Smooth muscle cell of the brain vasculature (primary cell): ENCODE measurements at places on chromosomes 16 and 17.

DNA sequence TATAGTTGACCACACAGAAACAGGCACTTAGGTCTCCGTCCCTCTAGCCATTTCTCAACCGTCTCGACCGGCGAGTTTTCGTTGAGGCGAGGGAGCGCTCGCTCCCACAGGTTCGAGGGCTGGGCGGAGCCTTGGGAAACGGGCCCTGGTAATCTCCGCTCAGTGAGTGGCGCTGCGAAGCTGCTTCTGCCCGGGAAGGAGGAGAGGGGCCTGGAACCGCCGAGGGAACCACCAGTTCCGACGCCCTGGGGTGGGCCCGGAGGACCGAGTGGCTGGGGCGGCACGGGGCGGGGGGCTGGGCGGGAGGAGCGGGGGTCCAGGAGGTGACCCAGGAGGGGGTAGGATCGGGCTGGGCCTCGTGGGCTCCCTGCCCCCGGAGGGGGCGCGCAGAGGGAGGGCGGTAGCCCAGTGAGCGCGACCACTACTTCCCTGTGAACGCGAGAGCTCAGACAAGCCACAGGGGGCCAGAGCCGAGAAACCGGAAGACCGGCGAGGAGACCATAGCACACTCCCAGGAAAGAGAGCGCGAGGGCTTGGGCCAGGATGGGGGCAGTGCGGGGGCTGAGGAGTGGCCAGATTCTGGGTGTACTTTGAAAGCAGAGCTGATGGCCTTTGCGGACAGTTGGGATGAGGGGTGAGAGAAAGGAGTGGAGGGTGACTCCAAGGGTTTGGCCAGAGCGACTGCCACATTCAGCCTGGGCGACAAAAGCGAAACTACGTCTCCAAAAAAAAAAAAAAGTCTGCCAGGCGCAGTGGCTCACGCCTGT lies 29.9 kb upstream of the ARL4D start:
- peak; percentile 52 for DNase-seq

GRCh38 chr16:19138601-19139000 lies 24.8 kb downstream of the ITPRIPL2 start:
- no peak for DNase-seq

DNA sequence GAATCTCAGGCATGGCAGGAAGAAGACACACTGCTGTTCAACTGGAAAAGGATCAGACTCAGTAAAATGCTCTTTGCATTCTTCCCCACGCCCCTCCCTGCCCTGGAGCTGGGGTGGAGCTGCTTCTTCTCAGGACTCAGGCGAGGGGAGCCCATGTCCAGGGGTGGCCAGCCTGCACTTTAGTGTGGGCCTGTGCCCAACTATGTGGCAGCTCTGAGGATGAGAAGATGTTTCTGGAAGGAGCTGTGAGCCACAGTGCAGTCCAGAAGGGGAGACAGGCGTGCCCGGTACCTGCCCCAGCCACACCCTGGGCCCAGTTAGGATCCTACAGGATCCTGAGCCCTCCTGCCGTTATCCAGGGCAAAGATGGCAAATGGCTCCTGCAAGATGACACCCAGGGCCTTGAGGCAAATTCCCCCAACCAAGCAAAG lies 120.3 kb downstream of the ANKRD11 start:
- DNase-seq: no peak

DNA sequence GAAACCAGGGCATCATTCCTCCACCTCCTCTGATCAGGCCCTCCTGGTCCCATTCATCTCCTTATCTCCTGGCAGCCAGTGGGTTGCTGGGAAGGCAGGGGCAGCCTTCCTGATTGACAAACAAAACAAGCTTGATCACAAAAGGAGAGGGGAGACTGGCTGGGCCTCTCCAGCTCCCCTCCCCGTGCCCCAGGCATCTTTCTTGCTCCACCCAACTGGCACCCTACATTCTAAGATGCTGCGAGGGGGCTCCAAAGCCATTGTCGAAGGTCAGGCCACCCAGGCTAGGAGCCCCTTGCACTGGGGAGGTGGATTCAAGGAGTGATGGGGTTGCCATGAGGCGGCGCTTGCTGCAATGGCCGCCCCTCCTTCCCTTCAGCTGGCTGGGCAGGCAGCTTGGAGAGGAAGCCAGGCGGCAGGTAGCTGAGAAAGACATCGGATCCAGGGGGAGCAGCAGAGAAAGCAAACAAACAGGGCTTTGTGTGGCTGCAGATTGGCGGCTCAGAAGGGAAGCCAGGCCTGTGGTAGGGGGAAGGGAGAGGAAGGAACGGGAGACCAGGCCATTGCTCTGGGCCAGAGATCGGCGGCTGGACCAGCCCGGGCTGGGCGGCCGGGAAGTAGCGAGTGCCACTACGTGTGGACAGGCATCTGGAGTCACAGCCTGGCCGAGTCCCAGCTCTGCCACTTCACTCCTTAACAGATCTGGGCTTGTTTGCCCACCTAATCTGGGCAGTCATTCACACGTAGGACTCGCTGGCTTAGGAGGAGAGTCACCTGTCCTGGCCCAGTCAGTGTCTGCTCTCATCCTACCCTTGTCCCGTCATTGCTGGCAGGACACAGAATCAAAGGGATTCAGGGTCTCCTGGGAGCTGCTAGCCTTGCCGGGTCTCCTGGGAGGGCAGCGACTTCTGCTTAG lies 12.3 kb downstream of the RAI1 start:
- no peak for DNase-seq

DNA sequence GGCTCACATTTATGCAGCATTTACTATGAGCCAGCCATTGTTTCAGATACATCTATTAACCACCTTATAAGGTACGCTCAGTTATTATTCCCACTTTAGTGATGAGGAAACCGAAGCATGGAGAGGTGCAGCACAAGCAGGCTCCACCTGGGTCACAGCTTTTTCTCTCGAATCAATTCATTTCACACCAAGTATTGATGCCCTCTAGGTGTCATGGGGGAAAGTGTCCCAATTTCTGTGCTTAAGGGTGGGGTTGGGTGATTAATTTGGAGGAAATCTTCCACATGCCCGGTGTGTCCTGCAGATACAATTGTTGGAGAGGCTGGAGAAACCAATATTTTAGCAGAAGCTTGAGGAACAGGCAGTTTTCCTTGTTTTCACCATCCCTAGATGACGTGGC lies 62.7 kb upstream of the DNAJA2 start:
- no peak for DNase-seq

DNA sequence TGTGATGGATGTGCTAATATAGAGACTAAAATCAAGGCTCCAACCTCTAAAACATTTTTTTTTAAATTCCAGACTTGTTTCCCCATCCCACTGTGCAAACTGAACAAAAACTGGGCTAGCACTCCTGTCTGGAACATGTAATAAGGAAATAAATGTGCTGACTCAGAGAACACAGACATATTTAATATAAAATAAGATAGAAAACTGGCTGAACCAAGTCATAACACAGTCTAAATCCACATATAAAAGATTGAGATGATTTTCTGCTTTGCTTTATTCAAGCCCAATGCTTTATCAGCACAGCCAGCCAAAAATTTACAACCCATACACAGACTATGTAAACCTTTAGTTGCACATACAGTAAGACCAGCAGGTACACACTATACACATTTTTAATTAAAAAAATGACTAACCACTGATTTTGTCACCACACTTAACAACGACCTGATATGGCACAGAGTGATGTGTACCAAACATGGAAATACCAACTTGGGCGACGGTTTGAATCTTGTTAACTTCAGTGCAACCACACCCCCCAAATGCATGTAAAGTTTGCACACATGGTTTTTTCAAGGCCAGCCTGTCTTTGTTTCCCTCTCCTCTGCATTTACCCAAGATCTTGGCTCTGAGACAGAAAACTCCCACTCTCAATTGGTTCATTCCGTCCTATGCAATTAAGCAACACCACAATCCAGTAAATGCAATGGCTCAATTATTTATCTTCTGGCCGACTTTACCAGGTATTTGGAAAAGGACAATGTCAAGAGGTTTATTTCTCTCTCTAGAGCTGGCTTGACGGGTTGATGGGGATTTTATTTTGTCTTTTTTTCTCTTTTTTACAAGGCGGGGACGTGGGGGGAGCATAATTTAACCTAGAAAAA lies 1.2 kb downstream of the STAT3 start:
- no peak for DNase-seq

DNA sequence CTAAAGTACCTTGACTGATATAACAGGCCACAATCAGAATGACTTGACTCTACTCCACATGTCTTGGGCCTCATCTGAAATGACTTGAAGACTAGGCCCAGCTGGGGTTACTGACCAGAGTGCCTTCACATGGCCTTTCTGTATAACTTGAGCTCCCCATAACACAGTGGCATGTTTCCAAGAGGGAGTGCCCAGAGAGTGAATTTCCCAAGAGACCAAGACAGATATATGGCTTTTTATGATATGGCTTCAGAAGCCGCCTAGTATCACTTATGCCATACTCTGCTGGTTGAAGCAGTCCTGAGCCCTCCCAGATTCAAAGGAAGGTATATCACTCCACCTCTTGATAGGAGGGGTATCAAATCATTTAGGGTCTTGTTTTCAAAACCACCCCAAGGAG lies 357.5 kb upstream of the EEF2KMT start:
- no peak for DNase-seq

GRCh38 chr17:38534498-38534885 lies 71.3 kb downstream of the SRCIN1 start:
- no peak for DNase-seq

DNA sequence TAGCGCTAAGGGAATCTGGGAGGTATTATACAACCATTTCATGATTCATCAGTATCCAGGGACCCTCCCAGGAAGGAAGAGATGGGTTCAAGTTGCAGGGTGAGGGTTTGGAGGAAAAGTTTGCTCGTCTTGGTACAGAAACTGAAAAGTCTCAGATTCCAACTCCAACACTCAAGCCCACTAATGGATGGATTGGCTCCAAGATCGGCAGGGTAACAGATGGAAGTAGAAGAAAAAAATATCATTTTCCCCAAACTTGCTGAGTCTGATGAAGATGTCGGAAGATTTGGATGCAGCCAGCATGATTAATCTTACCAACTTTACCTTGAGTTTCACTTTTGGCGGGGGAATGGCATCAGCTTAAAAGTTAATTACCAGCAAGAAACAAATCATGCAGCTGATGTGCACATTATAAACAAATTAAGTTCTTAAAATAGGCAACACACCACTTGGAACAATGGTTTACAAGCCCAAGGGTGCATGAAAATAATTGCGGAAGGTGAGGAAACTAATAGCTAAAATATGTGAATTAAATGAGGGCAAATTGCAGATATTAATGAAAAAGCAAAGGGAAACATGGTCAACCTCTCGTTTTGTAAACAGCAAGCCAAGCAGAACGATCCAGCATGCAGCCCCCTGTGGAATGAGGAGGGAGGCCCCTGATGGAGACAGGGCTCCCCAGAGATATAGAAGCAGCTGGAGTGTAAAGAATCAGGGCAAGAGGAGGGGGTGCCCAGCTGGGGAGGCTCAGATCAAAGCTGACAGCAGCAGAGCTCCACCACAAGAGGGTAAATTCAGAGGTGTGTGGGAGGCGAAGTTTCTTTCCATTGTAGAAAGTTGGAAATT lies 44.1 kb upstream of the GRIN2A start:
- DNase-seq: no peak

DNA sequence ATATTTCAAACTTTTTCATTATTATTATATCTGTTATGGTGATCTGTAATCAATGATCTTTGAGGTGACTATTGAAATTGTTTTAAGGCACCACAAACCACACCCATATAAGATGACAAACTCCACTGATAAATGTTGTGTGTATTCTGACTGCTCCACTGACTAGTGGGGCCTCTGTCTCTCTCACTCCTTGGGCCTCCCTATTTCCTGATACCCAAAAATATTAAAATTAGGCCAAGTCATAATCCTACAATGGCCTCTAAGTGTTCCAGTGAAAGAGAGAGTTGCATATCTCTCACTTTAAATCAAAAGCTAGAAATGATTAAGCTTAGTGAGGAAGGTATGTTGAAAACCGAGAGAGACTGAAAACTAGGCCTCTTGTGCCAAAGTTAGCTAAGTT lies 23.4 kb downstream of the CYLD start:
- no peak for DNase-seq

DNA sequence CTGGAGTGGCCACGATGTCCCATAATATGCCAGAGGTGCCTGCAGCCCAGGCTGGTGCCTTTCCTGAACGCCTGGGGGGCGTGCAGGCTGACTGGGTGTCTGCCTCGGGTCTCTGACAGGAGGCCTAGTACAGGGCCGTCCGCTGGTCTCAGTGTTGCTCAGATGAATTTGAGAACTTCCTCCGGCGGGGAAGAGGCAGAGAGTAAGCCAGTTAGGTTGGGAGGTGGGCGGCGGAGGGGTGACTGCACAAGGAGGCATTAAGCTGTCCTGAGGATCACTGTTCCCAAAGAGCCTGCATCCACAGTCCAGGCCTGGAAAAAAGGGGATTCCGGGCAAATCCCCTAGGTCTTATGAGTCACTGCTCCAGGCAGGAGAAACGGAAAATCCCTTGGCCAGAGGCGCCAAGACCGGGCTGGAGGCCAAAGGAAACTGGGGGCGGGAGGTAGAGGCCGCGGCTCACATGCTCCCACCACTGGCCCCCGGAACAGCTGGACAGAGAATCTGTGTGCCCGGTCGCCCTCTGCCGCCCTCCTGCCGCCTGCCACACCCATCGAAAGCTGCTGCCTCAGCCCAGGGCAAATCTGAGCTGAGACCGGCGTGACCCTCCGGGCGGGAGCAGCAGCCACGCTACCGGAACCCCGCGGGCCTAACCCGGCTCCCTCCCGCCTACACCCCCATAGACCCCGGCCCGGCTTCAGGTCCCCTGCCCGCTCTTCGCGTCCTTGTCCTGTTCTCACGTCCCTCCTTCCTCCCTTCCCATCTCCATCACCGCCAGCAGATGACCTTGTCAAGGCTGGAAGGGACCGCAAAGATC lies 1.2 kb downstream of the TRIM47 start:
- DNase-seq: peak; percentile 70

GRCh38 chr16:46620266-46621005 lies 743 bp downstream of the SHCBP1 start:
- DNase-seq: no peak

- DNase-seq: peak; percentile 84
Measured at GRCh38 chr17:73396431-73397277, 84.9 kb upstream of the CDC42EP4 start.

- DNase-seq: no peak
Measured at GRCh38 chr16:65201511-65201910, 79.6 kb upstream of the CDH11 start.

GRCh38 chr17:77548967-77549366 lies 408.2 kb downstream of the SEC14L1 start:
- DNase-seq: no peak

DNA sequence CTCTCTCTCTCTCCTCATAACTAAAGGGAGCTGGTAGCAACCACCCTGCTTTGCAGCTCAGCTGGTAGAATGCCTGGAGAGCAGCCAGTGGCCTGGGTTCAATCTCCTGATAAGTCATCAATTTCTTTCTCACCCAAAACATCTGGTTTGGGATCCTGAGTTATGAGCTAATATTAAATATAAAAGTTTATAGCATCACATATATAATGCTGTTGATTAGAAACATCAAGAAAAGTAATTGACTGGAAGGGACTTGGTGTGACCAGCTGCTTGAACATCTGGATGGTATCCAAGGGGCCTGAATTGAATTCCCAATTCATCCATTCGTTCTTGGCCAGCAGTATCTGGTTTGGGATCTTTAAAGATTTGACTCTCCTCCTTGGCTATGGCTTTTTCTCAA lies 12.2 kb upstream of the ELAC2 start:
- no peak for DNase-seq

- DNase-seq: no peak
Measured at GRCh38 chr17:32870027-32870670, 6.8 kb downstream of the MYO1D start.
